ENCODE measurements at places on chromosomes 6 and 20. TPM values are rescaled to one million over a fixed set of nuclear protein-coding genes. Genes with fewer than 3 reads are reported as not detected.
A peak's percentile ranks its signal among the peaks of the same experiment; 100 is the strongest.

- DNase-seq = no peak
Observed at GRCh38 chr6:160714731-160715316, 12.8 kb downstream of the PLG start.

DNA sequence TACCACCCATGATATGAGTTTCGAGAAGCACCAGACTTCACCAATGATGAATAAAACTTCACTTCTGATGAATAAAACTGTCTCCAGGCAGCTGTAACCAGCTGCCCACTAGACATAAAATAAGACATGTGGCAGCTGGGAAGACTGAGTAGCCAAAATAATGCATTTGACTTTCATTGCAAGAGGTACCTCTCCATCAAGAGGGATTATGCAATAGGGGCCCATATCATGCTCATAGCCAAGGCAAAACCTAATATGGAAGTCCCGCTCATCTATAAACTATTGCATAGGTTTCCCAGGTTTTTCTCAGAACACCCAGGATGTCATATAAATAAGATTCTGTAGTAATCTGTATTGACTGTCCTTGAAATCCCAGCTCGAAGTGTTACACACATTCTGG, 155.5 kb downstream of the SIM1 start:
- DNase-seq = no peak

DNA sequence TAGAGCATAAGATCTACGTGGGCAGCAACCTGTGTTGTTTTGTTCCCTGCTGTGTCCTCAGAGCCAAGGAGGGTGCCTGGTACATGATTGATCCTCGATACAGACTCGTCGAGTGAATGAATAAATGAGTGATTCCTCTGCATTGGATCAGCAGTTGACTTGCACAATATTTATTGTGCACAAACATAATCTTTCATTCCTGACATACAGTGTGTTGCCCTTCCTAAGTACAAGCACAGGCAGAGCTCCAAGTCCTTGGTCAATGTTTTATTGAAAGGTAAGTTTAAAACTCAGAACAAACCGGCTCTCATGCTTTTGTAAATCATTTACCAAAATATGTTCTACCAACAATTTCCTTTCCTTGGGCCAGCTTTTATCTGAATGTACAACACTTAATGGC, 57.4 kb downstream of the STMND1 start:
- DNase-seq = no peak

DNA sequence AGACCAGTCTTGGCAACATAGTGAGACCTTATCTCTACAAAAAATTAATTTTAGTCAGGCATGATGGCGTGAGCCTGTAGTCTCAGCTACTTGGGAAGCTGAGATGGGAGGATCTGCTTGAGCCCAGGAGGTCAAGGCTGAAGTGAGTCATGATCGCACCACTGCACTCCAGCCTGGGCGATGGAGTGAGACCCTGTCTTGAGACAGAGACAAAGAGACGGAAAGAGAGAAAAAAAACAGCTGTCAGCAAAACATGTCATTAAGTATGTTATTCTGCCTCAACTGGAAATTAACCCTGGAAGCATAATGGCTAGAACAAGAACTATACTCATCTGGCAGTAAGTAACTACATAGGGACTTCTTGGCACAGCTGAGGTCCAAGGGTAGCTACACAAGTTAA, 7.2 kb downstream of the MMS22L start:
- no peak for DNase-seq

DNA sequence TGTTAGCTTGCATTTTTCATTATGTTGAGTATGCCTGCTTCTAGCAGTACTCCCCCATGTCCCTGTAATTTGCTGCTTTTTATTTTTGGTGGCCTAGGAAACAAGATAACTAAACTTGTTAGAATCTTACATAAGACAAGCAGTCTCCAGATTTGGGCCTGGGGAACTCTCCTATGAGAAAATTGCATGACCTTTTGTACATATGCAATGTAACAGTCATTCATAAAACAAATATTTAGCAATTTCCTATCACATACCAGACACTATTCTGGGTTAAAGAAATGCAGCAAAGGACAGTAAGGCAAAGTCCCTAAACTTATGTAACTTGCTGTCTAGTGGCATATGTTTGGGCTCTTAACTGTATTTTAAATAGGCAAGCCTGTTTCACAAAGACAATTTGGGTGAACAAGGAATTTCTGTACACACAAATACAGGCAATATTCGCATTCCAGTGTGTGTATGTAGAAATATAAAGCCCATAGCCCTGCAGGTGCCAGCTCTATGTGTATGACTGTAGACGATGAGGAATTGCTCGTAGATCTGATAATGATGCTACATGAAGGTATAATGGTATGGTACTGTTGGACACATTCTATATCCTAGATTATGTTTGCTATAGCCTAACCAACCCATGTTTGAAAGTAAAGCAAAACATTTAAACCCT, 305.2 kb upstream of the CITED2 start:
- DNase-seq = no peak

DNA sequence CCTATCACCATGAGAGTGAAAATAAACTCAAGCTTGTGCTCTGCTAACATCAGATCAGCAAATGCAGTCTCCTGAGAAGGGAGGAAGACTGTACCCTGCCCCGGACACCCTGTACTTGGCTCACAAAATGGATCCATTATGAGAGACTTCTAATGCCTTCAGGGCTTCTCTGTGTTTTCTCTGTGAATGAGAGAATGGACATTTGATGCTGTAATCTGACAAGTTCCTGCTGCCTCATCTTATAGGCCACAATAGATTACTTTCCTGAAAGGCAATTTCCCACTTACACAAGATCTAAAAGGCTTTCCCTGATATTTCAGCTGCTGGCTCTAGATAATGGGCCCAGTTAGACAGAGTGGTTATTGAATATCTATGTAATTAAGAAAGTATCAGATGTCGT, 117.2 kb downstream of the OTOR start:
- no peak for DNase-seq

DNA sequence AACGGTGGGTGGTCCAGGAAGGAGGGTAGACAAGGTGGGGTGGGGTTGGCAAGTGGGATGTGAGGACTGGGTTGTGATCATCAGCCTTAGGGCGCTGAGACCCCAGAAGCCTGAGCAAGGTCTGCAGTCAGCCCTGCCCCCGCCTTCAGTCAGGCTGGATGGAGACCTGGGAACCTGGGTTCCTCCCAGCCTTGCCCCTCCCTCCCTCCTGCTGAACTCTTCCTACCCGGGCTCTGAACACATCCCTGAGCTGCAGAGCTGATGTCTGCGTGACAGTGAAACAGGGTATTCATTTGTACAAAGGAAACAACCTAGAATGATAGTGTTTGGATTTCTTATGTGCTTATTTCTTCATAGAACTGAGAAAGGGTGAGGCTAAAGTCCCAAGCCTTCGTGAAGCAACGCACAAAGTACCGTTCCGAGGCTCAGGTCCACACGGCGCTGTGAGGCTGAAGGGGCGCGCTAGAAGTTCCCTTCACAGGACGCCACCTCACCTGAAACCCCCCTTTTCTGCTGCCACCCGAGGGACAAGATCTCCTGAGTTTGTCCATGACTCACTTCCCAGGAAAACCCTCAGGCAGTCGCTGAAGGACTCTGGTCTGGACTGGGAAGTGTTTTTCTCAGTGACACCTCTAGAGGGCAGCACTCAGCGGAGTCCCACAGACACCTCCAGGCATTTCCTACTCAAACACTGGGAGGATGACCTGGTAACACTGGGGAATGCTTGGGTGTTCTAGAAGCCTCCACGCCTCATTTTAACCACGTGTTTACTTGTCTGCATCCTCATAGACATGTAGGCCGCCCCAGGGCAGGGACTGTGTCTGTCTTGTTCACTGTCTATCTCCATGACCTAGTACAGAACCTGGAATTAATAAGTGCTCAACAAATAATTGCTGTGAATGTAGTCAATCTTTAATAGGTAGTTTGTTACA, 1.2 kb downstream of the GSTA5 start:
- DNase-seq = peak; percentile 50

- DNase-seq = no peak
Observed at GRCh38 chr20:16474363-16474762, 98.9 kb downstream of the KIF16B start.

GRCh38 chr6:122801397-122801796, 12.3 kb downstream of the SMPDL3A start:
- DNase-seq = no peak

- no peak for DNase-seq
Observed at GRCh38 chr6:148027201-148027600, 315.4 kb upstream of the SASH1 start.

GRCh38 chr6:156905801-156906200, 128.6 kb downstream of the ARID1B start:
- no peak for DNase-seq

GRCh38 chr6:87181903-87182302, 26.5 kb downstream of the ZNF292 start:
- DNase-seq = no peak

GRCh38 chr20:56411759-56412472, at the start of gene CASS4:
Gene CASS4, plus strand, starts transcription at chr20:56412260. Its CDS starts 199 bp downstream, at chr20:56412459.
- no peak for DNase-seq

DNA sequence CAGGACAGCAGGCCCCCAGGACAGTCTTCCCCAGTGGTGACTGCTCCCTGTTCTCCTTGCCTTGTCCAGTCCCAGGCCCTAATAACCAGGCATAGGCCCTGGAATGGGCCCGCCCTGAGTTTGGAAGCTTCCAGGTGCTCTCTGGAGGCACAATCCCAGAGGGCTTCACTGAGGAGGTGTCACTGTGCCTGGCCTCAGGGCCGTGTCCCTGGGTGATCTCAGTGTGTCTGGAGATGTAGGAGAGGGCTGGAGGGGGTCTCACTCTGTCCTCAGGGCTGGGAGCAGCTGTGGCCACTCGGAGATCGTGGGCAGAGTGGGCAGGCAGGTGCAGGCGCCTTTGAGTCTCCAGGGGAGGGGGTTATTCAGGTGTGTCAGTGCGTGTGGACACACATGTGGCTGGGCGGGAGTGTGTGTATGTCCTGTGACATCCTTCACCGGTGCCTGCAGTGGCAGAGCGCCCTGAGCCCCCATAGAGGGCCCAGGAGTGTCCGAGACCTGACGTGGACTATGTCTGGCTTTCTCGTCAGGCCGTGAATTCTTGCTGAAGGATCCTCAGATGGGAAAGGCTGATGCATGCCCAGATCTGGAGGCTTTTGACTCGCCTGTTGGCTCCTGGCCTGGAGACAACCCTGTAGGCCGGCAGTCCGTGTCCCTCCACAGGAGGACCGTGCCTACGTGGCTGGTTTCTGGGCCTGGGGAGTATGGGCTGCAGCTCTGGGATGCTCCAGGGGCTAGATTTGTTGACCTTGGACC, 5.5 kb upstream of the NPBWR2 start:
- no peak for DNase-seq

DNA sequence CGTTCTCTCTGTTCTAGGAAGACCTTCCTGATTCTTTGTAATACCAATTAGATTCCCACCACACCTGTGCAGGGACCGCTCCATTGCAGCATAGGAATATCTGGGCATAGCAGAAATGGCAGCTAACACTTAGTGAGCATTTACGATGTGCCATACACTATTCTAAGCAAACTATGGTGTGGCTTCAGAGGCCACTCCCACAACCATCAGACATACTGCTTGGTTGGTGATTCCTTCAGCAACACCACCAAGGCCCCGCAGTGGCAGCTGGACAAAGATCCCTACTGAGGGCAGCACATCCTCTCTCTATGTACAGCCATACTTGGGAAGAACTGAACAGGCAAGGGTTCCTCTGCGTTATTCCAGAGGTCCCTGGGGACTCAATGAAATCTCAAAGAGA, 6.2 kb downstream of the KCNK5 start:
- DNase-seq = no peak

GRCh38 chr6:159919011-159919511, 28.3 kb downstream of the MAS1 start:
- DNase-seq = no peak

- DNase-seq = no peak
Observed at GRCh38 chr6:104788400-104788799, 71.3 kb downstream of the HACE1 start.

GRCh38 chr6:106117579-106117978, 31.4 kb downstream of the PRDM1 start:
- DNase-seq = no peak

DNA sequence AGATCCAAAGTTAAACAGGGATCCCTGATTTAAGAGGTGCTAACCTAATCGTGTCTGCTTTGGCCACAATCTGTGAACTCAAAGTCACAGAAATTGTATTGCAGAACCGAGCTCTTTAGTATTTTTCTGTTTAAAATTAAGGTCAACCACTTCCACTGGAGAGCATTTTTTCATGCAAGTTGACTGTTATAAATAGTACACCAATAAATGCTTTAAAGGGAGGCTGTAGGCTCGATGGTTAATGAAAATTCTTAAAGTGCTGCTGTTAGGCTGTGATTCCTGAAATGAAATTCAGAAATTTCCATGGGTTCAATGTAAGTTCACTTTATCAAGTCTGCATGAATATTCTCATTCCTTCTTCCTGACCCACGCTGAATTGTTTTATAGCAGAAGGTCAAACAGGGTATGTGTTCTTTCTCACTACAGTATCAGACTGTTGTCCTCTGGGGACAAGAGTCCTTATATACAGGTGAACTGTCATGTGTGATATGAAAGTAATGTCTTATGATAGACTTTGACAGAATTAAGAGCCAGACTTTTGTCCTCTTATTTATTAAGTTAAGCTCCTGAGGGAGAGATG, 92.5 kb upstream of the HDGFL1 start:
- DNase-seq = no peak

DNA sequence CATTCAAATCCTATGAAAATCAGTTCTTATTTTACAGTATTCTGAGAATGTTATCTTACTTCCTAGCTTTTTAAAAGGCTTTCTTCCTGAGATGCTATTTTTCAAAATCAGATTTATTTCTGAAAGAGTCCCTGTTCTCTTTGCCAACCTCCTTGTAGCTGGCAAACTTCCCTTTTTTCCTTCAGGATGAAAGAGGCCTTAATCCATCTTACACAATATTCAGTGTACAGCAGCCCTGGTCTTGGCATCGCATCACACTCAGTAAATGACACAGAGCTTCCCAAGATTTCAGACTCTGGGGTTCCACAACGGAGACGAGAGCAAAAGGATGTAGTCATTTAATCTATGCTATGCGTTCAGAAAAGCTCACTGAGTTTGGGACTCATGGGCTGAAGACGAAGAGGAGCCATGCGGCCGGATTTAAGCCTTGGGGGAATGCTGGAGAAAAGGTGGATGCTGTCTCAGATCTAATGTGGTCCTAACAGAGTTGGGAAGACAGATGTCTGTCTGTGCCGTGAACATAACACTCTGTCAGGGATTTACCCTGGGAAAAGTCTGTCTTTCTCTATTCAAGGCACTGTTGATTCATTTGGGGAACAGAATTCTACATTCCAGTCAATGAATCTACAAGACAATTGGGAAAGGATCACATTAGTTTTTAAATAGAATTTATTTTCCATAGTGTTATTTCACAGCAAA, 616.4 kb upstream of the AGPAT4 start:
- DNase-seq = no peak

Gene SPATA25
- total RNA-seq = 5.8 TPM

Gene FNDC11
- 2.1 TPM for total RNA-seq

Gene SOX18
- total RNA-seq = not detected

Gene COL21A1
- not detected for total RNA-seq

Gene SNAP91
- total RNA-seq = not detected

Gene LZTS3
- 4.2 TPM for total RNA-seq

Gene SIM1
- not detected for total RNA-seq

Gene MEP1A
- total RNA-seq = not detected

Gene PYGB
- total RNA-seq = 7.0 TPM

Gene HLA-DQB1
- total RNA-seq = 16.5 TPM

Gene HIVEP1
- total RNA-seq = 22.1 TPM

Gene GHRH
- total RNA-seq = not detected

Gene FRK
- 0.46 TPM for total RNA-seq
